ENCODE measurements at places on chromosomes 3 and 15.

GRCh38 chr15:41115652-41116115 is 396 bp downstream of the INO80 start:
- no peak for DNase-seq

DNA sequence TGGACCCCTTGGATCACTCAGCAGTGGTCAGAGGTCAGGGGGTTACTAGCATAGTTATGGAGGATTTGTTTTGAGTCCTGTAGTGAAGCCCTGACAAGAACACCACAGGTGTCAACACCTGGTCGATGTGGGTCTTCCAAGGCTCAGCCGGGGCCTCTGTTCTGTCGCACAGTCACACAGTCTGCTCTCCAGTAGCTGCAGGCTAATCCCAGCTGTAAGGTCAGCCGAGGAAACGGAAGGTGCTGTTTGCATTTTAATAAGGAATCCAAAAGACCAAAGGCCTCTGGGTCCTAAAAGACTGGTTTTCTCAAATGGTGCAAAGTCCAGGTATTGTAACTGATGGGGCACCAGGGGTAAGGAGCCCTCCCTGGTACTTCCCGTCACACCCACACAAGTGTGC is 71.7 kb downstream of the RPLP1 start:
- DNase-seq = no peak

DNA sequence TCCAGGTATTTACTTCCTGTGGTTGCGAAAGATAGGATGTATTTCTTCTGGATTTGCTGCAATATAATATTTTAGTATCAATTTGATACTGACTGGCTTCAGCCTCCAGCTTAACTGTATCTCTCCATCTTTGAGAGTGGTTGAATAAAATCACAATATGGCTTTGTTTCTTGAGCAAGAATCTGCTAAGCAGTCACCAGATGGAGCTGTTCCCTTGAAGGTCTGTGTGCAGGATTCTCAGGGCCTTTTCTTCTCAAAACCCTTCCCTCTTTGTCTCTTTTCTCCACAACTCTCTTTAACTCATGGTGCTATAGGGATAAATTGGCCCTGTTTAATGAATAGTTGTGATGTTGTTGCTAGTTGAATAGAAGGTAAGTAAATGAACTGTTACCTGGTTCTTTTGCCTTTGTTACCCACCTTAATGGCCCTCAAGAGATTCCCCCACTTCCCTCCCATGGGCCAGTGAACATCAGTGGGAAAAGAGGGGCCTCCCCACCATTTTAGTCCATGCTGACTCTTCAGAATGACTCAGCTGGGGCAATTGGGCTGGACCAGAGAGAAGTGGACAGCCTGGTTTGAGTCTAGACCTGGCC is 34.8 kb upstream of the RAB6B start:
- no peak for DNase-seq

- DNase-seq = no peak
Observed at GRCh38 chr15:48120745-48121144, at the start of gene SLC24A5. SLC24A5 (plus strand) TSS chr15:48120990; CDS start chr15:48121045, 55 bp downstream.

- no peak for DNase-seq
Observed at GRCh38 chr15:85314146-85314545, 66.3 kb upstream of the AKAP13 start.

DNA sequence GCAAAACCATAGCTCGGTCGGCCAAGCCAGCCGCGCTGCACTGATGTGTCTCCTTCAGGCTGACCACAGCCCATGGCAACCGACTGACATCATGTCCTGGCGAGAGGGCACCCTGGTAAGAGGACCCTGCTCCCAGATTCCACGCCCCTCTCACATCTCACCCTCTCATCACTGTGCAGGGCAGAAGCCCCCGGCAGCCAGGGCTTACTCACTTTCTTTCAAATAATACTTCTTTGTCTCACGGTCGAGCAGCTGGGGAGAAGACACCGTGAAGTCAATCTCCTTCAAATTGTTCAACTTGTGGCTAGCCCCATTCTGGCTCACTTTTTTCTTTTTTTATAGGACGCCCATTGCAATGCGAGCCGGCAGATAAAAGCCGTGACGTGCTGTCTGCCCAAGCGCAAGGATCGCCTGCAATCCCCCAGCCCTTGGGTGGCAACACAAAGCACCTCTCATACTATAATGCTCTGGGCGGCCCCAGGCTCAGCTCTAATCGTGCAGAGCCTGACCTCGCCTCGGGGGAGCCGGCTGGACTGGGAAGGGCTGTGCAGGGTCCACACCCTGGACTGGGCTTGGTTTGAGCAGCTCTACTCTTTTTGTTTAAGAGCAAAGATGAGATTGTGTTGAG is 33.6 kb downstream of the VGLL4 start:
- no peak for DNase-seq

- no peak for DNase-seq
Observed at GRCh38 chr3:116440196-116440595, 5.1 kb downstream of the LSAMP start.

- no peak for DNase-seq
Observed at GRCh38 chr3:69762768-69763229, 23.5 kb downstream of the MITF start.

- DNase-seq = no peak
Observed at GRCh38 chr3:133887803-133888703, 7.6 kb downstream of the RAB6B start.

- DNase-seq = no peak
Observed at GRCh38 chr3:149414557-149415231, 37.2 kb upstream of the TM4SF1 start.

- no peak for DNase-seq
Observed at GRCh38 chr15:67564968-67565345, 22.5 kb downstream of the MAP2K5 start.

DNA sequence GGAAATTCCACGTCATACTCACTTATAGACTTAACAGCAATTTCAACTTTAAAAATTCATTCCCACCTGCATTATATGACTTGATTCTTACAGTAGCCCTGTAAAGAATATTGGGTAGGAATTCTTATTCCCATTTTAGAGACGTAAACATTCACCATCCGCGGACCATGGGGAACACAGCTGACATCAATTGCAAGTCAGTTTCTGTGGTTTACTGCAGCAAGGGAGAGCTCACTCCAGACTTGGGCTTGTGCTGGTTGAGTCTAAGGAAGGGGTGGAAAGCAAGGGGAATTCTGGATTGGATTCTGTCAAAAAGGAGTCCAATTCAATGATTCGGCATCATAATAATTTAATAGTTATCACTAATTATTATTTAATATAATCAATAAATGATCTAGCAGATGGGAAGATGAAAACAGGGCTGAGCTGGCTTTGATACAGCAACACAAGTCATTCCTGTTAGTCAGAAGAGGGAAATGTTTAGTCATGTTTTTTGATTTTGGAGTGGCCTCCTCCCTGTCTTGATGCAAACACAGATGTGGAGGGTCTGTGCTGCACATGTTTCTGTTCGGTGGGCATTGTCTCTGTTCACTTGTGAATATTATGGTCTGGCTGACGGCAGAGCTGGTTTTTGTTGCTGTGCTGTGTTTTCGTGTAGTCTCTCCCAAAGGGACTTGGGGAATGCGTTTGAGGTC is 9.7 kb downstream of the LIPC start:
- DNase-seq = no peak

- DNase-seq = no peak
Observed at GRCh38 chr3:59749291-59749690, 699.5 kb upstream of the CFAP20DC start.

DNA sequence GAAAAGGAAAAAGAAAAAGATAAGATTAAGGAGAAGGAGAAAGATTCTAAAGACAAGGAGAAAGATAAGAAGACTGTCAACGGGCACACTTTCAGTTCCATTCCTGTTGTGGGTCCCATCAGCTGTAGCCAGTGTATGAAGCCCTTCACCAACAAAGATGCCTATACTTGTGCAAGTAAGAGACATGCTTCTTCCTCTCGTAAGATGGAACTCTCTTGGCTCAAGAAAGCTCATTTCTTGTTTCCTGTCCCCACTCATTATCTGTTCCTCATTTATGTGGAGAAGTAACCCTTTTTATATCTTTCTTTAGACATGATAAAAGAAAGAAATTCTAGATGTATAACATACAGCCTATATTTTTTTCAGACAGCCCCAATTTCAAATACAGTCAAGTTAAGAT is 101.4 kb downstream of the KLHL25 start:
- no peak for DNase-seq

GRCh38 chr3:1082108-1082507 is 10.7 kb upstream of the CNTN6 start:
- peak; percentile 52 for DNase-seq

All from left renal pelvis (tissue), 4 donors.